ENCODE measurements at places on chromosomes 3 and 15.

GRCh38 chr15:43514241-43515057 lies 3.0 kb upstream of the MAP1A start:
- no peaks in the 10 kb centered on the region for H3K36me3 ChIP-seq
- peaks cover 50% of the 10 kb centered on the region for H3K27me3 ChIP-seq
- H3K27ac ChIP-seq = peak overlapping the region; percentile 83
- peak; percentile 17 for DNase-seq
- H3K4me1 ChIP-seq = peaks cover 63% of the 10 kb centered on the region

DNA sequence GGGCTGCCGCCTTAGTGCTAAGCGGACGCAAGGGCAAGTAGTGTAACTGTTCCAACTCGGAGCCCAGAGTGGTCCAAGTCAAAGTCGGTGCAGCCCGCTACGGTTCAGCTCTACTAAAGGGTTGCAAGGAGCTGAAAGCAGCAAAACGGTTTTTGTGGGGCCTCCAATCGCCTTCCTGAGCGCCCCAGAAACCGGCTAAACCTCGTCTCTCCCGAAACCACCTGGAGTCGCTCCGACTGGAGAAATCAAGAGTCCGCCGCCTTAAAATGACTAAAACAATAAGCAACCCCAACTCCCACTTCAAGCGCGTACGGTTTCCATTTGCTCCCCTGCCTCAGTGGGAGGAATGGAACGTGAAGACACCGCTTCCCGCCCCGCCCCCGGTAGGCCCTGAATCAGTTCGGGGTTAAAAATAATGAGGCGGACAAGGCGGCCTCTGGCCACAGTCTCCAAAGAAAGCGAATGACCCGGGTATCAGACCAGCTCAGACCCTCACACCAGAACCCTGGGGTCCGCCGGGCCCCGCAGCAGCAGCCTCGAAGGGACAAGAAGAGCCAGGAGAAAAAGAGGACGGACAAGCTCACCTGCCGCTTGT lies 401 bp downstream of the SEC11A start:
- H3K4me3 ChIP-seq = peak overlapping the region; percentile 100
- DNase-seq = peak; percentile 59
- peaks cover 64% of the 10 kb centered on the region for H3K4me1 ChIP-seq
- H3K27ac ChIP-seq = peak overlapping the region; percentile 92

GRCh38 chr15:49314716-49315115 lies 108.3 kb upstream of the FGF7 start:
- H3K4me3 ChIP-seq = no peak overlapping the region
- H3K4me1 ChIP-seq = peaks cover 5% of the 10 kb centered on the region
- H3K36me3 ChIP-seq = peaks cover 11% of the 10 kb centered on the region
- H3K27me3 ChIP-seq = no peaks in the 10 kb centered on the region

DNA sequence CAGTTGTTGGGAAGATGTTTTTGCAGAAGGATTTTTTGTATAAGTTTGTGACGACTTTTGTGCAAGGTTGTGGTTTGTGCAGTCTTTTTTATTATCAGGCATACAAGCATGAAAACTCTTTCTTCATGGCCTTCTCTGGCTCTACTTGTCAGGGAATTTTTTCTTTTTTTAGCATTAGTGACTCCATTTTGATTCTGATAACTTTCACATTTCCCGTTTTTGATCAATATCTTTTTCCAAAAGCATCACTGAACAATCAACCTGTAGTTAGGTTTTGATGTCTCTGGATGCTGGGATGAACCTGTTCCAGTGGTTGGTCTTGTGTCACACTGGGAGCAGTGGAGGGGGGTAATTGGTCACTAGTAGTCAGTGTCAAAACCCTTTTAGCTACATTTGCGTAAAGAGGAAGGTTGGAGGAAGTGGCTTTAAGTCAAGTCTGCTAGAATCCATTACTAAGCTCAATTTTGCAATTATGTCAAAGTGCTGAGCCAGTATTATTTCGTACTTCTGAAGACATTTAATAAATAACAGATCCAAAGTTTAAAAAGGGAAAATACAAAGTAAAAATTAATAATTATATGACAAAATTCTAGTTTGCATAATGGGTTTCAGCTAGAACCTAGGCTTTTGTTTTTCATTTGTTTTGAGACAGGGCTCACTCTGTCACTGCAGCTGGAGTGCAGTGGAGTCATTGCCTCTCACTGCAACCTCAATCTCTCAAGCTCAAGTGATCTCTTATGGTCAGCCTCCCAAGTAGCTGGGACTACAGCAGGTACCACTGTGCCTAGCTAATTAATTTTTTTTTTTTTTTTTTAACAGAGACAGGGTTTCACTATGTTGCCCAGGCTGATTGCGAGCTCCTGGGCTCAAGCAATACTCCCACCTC lies 18.8 kb upstream of the CFAP161 start:
- H3K27me3 ChIP-seq = peaks cover 34% of the 10 kb centered on the region
- no peaks in the 10 kb centered on the region for H3K36me3 ChIP-seq
- H3K4me1 ChIP-seq = peaks cover 12% of the 10 kb centered on the region
- no peak overlapping the region for H3K4me3 ChIP-seq

DNA sequence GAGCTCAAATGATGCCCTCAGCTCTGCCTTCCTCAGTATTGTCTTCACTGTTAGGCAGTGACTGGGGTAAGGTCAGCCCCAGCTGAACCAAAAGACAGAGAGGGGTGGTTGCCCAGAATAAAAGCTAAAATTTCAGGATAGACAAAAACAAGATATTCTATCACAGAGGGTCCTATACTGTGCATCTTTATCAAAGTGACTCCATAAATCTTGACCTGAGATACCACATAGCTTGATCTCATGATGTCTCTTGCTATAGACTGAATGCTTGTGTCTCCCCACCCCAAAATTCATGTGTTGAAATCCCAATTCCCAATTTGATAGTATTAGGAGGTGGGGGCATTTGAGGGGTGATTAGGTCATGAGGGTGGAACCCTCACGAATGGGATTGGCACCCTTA lies 30.4 kb downstream of the EIF1B start:
- H3K36me3 ChIP-seq = no peaks in the 10 kb centered on the region
- no peak overlapping the region for H3K4me3 ChIP-seq
- no peak overlapping the region for H3K27ac ChIP-seq
- H3K27me3 ChIP-seq = peaks cover 11% of the 10 kb centered on the region

DNA sequence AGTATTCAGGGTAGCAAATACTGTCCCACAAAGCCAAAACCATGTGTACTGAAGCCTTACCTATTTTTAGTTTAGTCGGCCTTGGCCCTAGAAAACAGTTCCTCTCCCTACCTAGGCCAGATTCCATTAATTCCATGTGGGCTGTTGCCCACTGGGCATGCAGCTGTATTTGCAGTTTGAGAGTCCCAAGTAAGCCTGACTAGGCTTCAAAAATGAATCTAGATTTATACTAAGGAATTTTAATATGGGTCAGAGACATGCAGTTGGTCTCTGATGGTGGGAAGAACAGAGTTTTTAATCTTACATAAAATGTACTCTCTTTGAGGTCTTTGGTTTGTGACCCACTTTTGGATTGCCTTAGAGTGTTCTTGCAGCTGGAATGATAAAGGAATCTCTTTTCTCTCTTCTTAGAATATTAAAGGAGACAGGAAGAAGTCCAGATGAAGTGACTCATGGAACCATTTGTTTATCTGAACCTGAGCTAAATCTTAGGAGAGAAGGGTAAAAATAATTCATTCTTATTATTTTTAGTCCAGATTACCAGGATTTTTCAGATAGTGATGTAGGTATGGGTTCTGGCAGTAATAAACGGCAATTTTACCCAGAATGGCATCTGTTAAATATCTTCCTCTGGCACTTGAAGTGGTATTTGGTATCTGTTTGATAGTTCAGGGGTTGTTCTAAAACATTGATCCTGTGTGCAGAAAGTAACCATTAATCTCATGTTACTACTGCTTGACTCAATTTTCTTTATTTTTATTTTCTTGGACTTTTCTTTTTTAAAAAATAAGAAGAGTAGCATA lies 33.8 kb downstream of the GLCE start:
- peaks cover 6% of the 10 kb centered on the region for H3K4me1 ChIP-seq
- no peaks in the 10 kb centered on the region for H3K27me3 ChIP-seq
- no peak for DNase-seq
- H3K36me3 ChIP-seq = peaks cover 8% of the 10 kb centered on the region
- no peak overlapping the region for H3K4me3 ChIP-seq
